ENCODE measurements at places on chromosomes 7 and 10.
A peak's percentile ranks its signal among the peaks of the same experiment; 100 is the strongest.

- no peak for DNase-seq
These were observed 97.7 kb downstream of the NRCAM start for GRCh38 chr7:108358553-108358952.

DNA sequence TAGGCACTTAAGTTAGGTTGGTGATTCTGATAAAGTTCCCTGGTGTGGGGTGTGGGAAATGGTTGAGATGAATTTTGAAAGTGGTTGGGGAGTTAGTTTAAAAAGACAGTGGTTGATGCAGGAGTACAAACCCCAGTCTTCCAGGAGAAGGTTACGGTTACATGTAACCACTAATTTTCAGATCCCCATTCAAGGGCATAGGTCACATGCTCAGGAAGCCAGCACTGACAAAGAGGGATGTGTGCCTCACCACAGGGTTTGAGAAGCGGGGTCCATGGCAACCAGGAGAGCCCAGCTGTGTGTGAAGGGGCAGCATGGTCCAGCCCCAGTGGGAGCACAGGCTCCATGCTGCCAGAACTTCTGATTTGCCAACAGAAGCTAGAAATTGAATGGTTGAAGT is 144.2 kb downstream of the MDFIC start:
- no peak for DNase-seq

- no peak for DNase-seq
These were observed 10.4 kb upstream of the TARP start for GRCh38 chr7:38283809-38284208.

- no peak for DNase-seq
These were observed 128.4 kb upstream of the ZNF746 start for GRCh38 chr7:149625947-149626392.

DNA sequence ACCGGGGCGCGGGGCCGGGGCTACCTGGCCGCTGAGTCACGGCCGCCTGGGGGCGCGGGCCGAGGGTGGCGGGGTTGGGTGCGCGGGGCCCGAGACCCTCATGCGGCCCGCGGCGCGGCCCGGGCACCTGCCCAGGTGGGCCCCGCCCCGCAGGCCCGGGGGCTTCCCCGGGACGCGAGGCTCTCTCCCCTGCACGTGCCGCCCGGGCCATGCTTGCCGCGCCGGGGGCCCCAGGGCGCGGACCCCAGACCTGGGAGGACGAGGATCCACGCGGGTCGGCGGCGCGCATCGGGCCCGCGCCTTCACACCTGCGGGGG is 402 bp downstream of the MAFK start:
- no peak for DNase-seq

GRCh38 chr7:27605689-27606269 is 56.9 kb downstream of the HIBADH start:
- peak; percentile 28 for DNase-seq

DNA sequence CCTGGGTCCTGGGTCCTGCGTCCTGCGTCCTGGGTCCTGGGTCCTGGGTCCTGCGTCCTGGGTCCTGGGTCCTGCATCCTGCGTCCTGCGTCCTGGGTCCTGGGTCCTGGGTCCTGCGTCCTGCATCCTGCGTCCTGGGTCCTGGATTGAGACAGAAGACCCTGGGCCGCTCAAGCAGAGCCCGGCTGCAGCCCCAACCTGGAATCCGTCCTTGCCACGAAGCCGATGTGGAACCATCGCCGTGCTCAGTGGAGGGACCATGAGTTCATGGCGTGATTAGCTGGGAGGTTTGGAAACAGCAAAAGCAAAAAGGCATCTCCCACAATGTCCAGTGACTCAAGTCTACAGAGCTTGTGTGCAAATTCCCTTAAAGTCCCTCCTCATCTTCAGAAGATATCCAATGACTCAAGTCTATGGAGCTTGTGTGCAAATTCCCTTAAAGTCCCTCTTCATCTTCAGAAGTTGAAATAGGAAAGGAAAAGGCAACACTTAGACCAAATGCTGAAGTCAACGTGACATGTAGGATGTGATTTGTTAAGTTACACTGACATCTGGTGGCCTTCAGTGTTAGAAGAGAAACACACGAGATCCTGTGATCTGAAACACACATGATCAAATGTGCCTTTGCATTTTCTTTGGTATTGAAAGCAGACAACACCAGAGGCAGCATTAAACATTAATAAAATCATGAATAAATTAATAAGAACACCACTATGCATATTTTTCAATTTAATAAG is 179.9 kb downstream of the PTPRN2 start:
- DNase-seq, result peak; percentile 59

DNA sequence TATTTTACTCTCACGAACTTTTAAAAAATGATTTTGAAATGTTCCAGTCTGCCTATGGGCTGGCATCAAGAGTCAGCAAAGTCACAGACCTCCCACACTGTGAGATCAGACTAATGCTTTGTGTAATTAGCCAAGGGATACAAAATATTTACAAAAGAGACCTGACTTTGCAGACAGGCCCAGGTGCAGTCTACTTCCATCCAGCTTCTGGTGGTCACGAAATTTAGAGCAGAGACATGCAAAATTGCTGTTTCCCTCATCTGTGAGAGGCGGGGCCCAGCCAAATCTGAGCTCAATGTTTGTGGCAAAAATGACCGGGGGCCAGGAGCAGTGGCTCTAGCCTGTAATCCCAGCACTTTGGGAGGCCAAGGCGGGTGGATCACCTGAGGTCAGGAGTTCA is 82.5 kb upstream of the PITRM1 start:
- DNase-seq, result no peak

- no peak for DNase-seq
These were observed 65.7 kb upstream of the TBX20 start for GRCh38 chr7:35319606-35320005.

DNA sequence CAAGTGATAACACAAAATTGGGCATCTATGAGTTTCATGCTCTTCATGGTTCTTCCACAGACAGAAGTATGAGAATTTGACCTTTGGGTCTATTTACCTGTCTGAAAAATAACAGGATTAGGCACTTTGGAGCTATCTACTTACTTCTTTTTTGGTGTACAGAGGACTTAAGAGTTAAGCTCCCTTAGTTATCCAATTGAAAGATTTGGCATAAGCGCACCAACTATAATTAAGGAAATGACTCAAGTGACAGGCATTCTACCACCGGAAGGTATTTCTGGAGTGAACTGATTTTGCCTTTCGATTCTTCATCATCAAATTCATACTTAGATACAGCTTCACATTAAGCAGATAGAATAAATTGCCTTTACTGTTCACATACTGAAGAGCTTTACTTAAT is 43.9 kb downstream of the IFIT5 start:
- no peak for DNase-seq

- DNase-seq, result peak; percentile 96
These were observed 40.0 kb downstream of the HK1 start for GRCh38 chr10:69318106-69318866.

DNA sequence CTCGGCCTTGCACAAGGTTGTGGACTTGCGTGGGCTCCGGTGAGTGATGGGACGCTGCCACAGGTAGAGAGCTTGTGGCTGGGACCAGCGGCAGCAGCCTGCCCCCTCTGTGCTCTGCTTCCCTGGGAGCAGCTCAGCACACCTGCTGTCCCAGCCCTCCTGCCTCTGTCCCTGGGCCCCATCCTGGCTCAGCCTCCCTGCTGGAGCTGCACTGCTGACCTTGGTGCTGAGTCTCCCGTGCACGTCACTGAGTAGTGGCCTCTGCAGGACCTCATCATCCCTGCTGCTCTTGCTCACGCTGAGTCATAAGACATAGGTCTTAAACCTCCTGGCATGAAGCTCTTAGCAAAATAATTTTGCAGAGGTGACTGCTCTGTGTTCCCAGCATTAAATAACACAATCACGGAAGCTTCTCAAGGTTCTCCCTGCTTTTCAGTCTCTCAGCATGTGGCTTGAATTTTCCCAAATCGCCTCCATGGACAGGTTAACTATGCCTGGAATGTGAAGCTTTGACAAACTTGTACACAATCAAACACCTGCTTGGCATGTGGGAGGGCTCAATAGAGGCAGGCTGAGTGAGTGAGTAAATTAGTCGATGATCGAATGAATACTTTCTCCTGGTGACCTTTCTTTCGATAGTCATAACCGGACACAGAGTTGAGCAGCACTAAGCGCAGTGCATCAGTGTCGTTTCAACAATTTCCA is 63.8 kb upstream of the NPS start:
- no peak for DNase-seq

- no peak for DNase-seq
These were observed 29.1 kb upstream of the TRUB1 start for GRCh38 chr10:114908896-114909295.

DNA sequence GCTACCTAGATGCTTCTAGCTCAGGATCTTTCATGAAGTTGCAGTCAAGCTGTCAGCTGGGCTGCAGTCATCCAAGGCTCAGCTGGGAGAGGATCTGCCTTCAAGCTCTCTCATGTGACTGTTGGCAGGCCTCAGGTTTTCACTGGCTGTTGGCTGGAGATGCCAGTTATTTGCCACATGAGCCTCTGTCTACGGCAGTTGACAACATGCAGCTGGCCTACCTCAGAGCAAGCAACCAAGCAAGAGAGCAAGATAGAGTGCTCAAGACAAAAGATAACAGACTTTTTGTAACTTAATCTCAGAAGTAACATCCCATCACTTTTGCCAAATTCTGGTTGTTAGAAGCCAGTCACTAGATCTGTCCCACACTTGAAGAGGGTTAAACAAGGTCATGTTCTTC is 125.8 kb downstream of the TPST1 start:
- DNase-seq, result no peak

DNA sequence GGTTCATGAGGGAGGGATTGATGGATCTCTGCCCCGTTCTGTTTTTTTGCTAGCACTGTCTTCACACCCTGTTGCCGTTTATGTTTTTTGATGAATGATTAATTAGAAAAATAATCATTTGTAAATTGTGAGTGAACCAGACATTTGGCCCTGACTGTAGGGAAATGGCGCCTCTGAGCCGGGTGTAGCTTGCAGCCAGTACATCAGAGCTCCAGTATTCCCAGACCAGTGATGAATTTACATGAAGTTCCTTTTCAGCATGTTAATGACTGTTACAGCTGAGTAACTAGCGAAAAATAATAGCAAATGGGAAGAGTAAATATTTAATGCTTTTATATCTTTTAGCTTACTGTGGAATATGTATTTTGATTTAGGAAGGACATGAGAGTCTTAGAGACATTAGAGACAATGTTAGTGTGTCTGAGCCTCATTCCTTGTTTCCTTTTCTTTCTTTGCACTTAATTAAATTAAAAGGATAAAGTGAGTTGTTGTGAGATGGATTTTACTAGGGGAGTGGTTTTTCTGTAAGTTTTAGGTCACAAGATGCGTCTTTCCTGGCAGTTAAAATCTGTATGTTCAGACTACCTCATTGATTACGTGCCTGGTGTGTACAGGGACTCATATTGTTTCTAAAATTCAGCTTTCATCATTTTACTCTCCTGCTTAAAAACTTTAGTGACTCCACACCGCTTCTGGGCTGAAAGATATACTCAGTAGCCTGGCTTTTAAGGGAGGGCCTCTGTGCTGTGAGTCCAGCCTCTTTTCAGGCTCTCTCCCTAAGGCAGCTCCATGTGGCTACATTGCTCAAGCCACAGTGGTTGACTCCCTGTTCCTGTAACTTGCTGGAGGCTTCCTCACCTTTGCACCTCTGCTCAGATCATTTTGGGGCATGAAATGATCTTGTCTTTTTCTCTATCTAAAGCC is 86.4 kb downstream of the AUTS2 start:
- DNase-seq, result no peak

- no peak for DNase-seq
These were observed 41.1 kb downstream of the PTPRZ1 start for GRCh38 chr7:121913947-121914675.

Data from suppressor macrophage treated with lipopolysaccharide for 1 hour (primary cell).